ENCODE measurements at places on chromosomes 5 and 9.

DNA sequence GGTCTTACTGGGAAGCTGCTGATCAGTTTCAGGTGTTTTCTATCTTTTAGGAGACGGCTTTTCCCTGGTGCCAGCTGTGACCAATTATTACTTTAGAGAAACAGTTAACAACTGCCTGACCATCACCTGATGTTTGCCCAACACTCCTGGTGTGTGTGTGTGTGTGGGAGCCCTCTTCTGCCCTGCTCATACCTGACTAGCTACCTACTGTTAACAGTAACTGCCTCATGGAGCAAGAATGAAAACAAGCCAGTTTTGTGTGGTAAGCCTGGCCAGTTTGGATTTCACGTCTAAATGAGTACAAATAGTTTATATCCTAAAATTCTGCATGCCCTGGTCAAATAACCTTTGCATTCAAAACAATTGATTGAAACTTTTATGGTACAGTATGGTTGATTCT lies 46.1 kb upstream of the RIOK2 start:
- no peak for DNase-seq

- no peak for DNase-seq
Observed at GRCh38 chr5:122921826-122922225, 76.4 kb downstream of the SNX24 start.

- no peak for DNase-seq
Observed at GRCh38 chr5:110058175-110058574, 368.4 kb downstream of the MAN2A1 start.

GRCh38 chr9:107175041-107175440 lies 108.0 kb upstream of the RAD23B start:
- no peak for DNase-seq

- DNase-seq, result no peak
Observed at GRCh38 chr5:174425271-174425963, 299.0 kb upstream of the MSX2 start.

GRCh38 chr5:73895471-73895870 lies 269.5 kb downstream of the ARHGEF28 start:
- DNase-seq, result no peak

DNA sequence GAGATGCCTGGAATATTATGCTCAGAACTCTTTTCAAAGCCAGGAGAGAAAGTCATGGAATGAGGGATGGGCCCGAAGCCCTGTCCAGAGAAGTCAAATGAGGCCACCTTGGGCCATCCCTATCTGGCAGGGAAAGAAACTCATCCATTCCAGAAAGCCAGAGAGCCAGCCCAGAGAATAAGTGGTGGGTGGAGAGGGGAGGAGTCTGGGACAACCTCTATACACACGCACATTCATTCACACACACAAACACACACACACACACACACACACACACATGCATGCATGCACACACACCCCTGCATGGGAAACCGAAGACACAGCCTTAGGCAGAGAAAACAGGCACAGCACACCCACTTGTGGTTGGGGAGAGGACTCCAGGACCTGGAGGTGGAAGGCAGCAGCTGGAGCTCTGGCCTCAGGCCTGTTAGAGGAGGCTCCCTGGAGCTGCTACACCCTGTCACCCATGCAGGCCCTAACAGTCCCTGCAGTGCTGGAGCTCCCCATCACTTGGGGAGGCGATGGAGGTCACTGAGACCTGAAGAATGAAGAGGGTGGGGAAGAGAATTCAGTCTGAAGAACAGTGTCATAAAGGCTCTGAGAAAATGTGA lies 38.0 kb downstream of the TGFBI start:
- no peak for DNase-seq

DNA sequence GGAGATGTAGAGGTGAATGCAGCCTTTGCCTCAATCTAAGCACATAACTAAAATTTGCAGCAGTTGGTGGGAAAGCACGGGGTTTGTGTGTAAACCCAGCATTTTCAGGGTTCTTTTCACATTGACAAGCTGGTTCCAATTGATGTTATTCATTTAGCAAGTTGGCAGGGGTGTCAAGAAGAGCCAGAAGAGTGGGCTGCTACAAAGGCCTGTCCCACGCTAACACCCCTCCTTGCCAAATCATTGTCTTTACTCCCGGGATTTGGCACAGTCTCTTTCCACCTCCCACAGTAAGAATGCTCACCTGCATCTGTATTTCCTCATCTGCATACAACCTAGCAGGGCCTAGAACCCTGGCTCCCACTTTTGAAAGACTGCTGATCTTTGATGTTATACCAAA lies 11.8 kb downstream of the RGMB start:
- DNase-seq, result no peak

DNA sequence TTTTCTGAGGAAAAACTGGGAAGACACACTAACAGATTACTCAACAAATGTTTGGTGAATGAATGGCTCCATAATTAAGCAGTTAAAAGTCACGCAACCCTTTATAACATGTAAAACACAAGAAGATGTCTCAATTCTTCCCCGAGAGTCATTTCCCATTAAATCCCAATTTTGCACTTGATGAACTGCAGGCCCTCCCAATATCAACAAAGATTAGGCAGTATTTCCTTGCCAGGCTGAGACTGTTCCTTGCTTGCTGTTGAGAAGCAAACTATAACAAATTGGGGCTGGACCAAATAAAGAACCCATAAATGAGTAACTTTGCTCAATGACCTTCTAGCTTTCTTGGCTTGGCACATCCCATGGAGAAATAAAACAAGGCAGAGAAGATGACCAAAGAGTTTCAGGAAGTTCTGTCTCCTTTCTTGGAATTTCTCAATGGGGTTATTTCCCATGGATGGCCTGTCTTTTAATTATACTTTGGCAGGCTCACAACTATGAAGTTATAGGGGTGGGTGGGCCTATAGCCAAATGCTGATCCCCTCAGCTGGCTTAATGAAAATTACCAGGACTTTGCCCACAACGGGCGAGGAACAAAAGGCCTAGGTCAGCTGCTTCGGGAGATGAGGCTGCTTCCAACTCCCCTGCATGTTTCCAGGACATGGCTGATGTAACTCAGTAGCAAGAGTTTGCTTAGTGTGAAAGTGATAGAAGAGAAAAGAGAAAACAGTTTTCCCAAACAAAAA lies 243.1 kb upstream of the RFX3 start:
- DNase-seq, result no peak

- DNase-seq, result no peak
Observed at GRCh38 chr5:152094716-152095115, 170.1 kb upstream of the GLRA1 start.

DNA sequence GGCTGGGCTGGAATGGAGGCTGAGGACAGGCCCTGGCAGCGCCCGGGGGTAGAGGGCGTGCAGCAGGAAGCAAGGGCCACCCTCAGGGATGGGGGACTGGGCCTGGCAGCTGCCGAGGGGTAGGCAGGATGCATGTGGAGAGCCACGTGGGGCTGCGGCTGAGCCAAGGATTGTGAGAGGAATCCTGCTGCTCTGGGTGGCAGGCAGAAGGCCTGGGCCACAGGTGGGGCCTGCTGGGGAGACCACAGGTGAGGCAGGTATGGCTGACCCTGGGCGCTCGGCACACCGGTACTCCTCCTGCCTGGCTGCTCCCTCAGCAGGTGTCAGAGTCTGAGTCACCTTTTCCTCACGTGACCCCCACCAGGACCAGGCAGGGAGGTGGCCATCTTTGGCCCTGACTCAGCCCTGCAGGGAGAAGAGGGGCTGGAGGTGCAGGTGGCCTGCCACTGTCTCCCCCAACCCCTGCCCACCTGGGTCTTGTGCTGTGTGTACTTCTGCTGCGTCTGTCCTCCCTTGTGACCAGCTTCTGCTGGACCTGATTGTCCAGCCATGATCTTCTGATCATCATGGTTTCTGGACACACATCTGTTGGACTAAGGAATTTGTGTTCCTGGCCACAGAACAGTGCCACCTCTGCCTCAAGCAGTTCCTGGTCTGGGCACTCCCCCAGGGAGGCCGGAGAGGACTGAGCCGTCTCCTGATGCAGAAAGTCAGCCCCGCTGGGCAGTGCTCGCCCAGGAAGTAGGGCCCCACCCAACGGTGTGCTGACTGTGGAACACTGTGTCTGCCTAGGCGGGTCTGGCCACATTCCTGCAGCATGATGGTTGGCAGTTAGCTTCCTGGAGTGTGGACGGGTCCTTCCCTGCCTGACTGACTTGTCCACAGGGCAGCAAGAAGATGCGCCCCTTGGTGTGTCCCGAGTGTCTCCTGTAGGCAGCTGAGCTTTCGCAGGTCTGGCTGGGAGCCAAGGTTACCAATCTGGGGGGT lies 6.4 kb downstream of the ARRDC1 start:
- DNase-seq, result no peak

- no peak for DNase-seq
Observed at GRCh38 chr5:55236800-55237199, 3.4 kb upstream of the CCNO start.

GRCh38 chr9:16267281-16268066 lies 603.0 kb downstream of the BNC2 start:
- DNase-seq, result no peak

DNA sequence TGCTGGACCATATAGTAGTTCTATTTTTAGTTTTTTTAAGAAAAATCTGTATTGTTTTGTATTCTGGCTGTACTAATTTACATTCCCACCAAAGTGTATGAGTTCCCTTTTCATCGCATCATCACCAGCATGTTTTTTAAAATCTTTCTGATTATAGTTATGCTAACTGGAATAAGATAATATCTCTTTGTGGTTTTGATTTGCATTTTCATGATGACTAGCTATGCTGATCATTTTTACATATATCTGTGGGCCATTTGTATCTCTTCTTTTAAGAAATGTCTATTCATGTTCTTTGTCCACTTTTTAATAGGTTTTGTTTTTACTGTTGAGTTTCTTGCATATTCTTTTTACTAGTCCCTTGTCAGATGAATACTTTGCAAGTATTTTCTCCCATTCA lies 238.0 kb downstream of the FBXO4 start:
- DNase-seq, result no peak

- DNase-seq, result no peak
Observed at GRCh38 chr9:115758441-115758840, 395.1 kb upstream of the PAPPA start.

GRCh38 chr5:31157720-31158119 lies 35.8 kb upstream of the CDH6 start:
- DNase-seq, result no peak

- no peak for DNase-seq
Observed at GRCh38 chr5:54964405-54964804, 21.0 kb downstream of the ESM1 start.

- no peak for DNase-seq
Observed at GRCh38 chr5:132666310-132667123, 7.3 kb upstream of the IL4 start.

- DNase-seq, result no peak
Observed at GRCh38 chr5:180083529-180084060, 12.0 kb upstream of the RNF130 start.

GRCh38 chr5:122874179-122874875 lies 28.9 kb downstream of the SNX24 start:
- DNase-seq, result no peak

Measured in stimulated activated CD8-positive, alpha-beta memory T cell treated with anti-CD3 and anti-CD28 coated beads, Interleukin-4, amount 100 ng/mL, for 4 hours (primary cell).